ENCODE measurements at places on chromosomes 5 and 9.
A peak's percentile ranks its signal among the peaks of the same experiment; 100 is the strongest.

GRCh38 chr9:16509997-16510396 is 360.5 kb downstream of the BNC2 start:
- DNase-seq = no peak

DNA sequence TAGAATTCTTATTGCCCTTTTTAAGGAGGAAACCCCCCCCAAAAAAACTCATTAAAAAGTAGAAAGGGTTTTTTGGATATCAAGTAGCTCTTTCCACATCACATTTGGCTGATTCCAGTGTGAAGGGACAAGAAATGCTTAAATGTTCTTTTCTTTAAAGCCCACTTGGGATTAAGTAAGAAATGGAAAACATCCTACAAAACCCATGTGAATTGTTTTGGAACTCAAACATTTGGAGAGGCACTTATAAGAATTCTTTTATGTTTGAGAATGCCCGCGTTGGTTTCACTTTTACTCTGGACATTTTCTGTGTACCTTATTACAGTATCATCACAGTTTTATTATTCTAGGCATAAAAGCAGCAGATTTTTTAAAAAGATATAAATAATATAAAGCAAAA is 301.1 kb upstream of the ACTBL2 start:
- no peak for DNase-seq

DNA sequence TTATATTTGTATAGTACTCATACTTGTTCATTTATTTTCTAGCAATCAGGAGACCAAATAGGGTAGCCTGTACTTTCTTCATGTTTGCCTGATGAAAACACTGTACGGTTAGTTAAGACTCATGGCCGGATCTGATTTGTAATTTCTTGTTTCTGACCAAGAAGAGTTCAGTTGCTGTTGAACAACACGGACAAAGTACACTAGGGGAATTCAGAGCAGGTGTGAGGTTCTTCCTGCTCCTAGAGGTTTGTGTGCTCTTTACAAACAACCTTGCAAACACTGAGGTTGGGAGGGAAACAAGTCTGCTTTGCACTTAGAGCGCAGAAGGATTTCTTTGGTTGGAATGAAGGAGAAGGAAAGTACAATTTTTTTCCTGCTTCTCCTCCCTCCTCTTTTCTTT is 69.7 kb downstream of the TRIO start:
- no peak for DNase-seq

DNA sequence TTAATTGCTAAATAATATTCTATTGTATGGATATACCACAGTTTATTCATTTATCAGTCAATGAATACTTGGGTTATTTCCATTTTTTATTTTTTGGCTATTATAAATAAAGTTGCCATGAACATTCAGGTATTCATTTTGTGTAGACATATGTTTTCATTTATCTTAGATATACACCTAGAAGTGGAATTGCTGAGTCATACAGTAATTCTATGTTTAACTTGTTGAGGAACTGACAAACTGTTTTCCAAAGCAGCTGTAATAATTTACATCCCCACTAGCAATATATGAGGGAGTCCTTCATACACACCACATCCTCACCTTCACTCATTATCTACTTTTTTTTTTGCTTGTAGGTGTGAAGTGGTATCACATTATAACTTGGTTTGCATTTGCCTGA is 123.6 kb downstream of the FBN2 start:
- DNase-seq = no peak

- DNase-seq = no peak
Observed at GRCh38 chr9:26695298-26695622, 197.3 kb downstream of the CAAP1 start.

DNA sequence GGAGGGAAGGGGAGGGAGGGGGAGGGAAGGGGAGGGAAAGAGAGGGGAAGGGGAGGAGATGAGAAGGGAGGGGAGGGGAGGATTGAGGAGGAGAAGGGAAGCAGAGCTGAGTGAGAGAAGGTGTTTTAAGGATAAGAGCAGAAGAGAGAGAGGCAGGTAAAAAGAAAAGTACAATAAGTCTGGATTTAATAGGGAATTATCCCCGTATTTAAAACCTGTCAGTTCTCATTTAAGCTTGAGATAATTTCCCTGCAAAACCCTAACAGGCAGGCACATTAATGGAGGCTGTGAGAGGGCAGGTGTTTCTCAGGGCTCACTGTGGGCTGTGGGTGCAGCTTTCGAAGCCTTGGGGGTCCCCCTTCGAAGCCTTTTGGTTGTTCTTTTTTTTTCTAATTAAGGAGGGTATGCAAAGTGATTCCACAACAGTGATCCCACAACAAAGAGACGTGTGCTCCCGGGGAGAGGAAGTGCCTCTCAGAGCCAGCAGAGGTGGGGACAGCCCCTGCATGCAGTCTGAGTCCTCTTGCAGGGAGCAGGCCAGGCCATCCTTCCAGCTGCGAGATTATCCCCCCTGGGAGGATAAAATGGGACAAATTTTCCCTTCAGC is 317.9 kb upstream of the IRX1 start:
- no peak for DNase-seq

- DNase-seq = no peak
Observed at GRCh38 chr9:110072597-110073355, 135.2 kb downstream of the C9orf152 start.

GRCh38 chr5:119404033-119404432 is 48.2 kb downstream of the TNFAIP8 start:
- DNase-seq = no peak

DNA sequence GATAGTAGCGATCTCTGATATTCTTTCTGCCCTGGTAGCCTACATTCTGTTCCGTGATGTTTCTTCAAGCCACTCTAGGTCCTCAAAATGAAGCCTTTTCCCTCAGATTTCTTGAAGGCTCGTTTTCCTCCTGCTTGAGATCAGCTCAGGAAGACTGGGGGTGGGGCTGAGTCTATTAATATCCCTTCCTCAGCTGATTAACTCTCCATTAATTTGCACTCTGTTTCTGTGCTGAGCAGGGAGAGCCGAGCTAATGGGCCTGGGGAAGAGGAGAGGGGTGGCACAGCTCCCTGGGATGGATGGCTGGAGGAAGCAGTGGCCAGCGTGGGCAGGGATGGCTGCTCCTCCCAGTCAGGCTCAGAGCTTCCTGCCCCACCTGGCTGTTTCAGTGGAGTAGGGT is 93.3 kb downstream of the PPARGC1B start:
- DNase-seq = no peak

GRCh38 chr5:55626790-55627189 is 85.3 kb downstream of the SLC38A9 start:
- DNase-seq = no peak

DNA sequence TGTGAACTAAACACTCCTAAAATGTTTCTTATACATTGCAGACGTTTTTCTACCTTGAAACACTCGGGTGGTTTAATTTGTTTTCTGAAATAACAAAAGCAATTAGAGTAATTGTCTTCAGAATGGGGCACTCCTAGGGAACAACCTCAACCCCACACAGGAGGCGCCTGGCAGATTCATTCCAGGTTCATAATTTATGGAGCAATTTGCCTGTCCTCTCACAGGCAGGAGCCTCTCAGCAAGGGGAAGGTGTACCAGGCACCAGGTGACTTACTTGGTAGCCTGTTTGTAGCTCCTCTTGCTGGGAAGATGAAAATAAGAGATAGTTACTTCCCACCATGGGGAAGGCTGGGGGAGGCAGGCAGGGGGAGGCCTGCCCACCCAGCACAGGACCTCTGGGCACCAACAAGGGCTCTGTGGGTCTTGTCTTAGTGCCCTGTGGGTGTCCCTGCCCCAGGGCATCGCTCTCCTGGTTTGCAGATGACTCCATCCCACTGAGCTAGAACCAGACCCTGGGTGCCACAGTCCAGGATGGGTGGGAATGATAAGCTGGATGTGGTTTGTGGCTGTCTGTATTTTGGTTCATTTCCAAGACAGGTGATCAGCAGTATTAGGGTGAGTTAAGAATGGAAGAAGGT is 144.4 kb downstream of the FSTL4 start:
- peak; percentile 51 for DNase-seq

- no peak for DNase-seq
Observed at GRCh38 chr9:129160712-129161533, 17.1 kb downstream of the IER5L start.

DNA sequence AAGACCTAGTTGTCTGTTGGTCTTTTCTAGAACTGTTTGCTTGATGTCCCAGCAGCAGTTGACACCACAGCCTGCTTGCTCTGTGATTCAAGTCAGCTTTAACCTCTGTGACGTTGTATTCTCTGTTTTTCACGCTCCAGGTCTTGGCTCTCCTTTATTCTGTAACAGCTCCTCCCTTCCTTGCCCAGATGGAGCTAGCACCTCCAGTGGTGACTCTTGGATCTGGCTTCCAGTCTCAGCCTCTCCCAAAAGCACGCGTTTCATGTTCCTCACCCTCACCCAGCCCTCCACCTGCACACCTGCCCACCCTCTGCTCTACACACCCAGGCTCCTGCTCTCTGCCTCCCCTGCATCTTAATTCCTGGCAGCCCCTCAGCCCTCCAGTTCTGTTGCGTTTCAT is 50.6 kb downstream of the DMRT1 start:
- no peak for DNase-seq

DNA sequence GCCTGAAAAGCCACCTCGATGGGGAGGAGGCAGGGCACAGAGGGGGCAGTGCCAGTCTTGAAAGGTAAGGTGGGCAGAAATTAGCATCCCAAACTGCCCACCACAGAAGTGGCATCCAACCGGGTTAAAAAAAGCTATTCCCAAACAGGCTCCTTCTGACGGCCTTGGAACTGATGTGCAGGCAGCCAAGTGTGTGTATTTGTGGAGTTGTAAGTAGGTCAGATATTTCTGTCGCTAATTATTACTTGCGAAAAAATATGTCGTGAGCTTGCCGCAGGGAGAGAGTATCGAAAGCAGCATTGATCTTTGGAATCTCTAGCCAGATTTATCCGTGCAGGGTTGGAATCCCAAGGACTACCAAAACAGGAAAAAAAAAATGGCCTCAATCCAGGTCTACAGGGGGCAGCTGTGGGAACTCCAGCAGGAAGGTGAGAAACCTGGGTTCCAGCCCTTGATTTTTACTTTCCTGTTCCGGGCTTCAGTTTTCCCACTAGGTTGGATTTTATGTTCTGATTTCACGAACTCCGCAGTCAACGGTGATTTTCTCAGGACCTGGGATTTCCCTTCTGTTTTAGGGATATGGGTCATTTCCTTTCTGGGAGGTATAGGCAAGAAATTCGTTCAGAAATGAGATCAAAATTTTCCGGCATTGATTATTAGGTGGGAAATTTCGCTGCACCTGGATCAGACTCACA is 200.8 kb downstream of the RGS3 start:
- DNase-seq = no peak

DNA sequence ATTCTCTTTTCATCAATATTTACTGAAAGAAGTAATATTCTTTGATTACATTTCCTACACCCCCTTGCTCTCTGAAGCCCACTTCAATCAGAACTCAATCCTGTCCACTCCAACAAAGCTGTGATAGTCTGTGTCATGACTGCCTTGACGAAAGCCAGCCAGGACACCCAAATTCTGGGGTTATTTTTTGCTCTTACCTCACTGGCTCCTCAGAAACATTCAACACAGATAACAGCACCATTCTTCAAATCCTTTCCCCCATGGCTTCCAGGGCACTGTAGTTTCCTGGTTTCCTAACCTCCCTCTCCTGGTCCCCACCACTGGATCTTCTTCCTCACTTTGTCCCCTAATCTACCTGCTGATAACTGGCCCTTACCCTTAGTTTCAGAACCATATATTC is 106.1 kb upstream of the FER start:
- DNase-seq = no peak

GRCh38 chr5:38117784-38118479 is 140.4 kb upstream of the EGFLAM start:
- no peak for DNase-seq

DNA sequence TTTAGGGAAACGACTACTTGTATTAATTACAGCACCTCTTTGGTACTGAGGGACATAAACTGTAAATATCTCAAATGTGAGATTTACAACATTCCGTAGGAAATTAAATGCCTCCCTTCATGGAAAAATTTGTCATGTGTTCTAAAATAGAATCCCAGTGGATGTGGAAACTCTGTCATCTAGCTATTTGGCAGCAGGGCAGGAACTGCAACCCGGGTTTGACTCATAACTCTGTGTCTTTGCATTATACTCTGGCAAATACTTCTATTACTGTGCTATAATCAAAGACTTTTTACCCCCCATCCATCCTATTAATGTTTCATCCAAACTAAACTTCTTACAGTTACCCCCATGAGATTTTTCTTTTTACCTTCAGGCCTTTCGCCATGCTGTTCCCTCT is 6.6 kb downstream of the PLPPR1 start:
- no peak for DNase-seq

- no peak for DNase-seq
Observed at GRCh38 chr5:108884736-108885135, 137.0 kb downstream of the FER start.

DNA sequence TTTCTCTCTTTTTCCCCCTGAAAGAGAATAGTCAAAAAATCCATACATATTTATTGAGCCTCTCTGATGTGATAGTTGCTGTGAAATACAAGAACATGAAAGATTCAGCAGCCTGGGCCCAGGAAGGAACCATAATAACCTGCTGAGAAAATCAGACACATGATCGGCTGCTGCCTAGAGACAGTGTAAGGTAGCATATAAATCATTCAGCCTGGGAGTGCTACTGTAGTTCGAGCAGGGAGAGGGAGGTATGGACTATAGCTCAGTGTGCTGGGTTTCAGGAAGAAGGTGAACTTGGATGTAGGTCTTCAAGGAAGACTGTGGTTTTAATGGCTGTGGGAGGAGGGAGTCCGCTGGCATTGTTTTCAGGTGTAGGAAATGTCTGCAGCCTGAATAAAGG is 469.1 kb downstream of the RAB3C start:
- no peak for DNase-seq

DNA sequence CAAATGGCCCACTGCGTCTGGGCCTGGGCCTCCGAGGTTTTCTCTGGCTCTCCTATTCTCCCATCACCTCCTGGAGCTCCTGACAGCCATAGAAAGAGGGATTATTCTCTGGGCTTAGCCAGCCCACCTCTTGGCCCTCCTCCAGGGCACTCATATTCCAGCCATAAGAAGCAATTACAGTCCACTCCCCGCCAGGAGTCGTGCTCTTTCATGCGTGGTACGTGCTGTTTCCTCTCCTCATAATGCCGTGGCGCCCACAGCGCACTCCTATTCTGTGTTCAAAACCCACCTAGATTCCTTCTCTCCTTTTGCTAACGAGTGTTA is 240.8 kb upstream of the ZNF462 start:
- peak; percentile 50 for DNase-seq

- DNase-seq = no peak
Observed at GRCh38 chr5:95823738-95824609, 1.4 kb upstream of the GLRX start.

- no peak for DNase-seq
Observed at GRCh38 chr5:139146809-139147482, 51.2 kb downstream of the SIL1 start.

- no peak for DNase-seq
Observed at GRCh38 chr5:116696366-116696765, 121.7 kb upstream of the SEMA6A start.

GRCh38 chr5:112973904-112974303 is 2.7 kb upstream of the DCP2 start:
- no peak for DNase-seq

GRCh38 chr9:121771418-121771817 is 120.0 kb downstream of the DAB2IP start:
- DNase-seq = no peak

- no peak for DNase-seq
Observed at GRCh38 chr5:148847456-148847855, 21.0 kb downstream of the ADRB2 start.

Measured in NCI-H748 treated with DMSO at 0.1 percent for 48 hours (cell line).